Esophagus squamous epithelium (tissue), 5 donors: ENCODE measurements at places on chromosomes 7 and 10. TPM values are rescaled to one million over a fixed set of nuclear protein-coding genes. Genes with fewer than 3 reads are reported as not detected.

UCN3 gene
- total RNA-seq, result not detected

CAV2 gene
- total RNA-seq, result 31.8 TPM

CPA2 gene
- total RNA-seq, result not detected

VWA2 gene
- 5.7 TPM for total RNA-seq

RBP3 gene
- total RNA-seq, result not detected

CDNF gene
- total RNA-seq, result 1.3 TPM

SLC18A3 gene
- total RNA-seq, result not detected

LSM8 gene
- 47.7 TPM for total RNA-seq

LRRC18 gene
- total RNA-seq, result not detected

FGL2 gene
- total RNA-seq, result 23.3 TPM

VAX1 gene
- total RNA-seq, result not detected

- no peak for DNase-seq
Measured at GRCh38 chr10:79258894-79259293, 88.4 kb upstream of the PPIF start.

DNA sequence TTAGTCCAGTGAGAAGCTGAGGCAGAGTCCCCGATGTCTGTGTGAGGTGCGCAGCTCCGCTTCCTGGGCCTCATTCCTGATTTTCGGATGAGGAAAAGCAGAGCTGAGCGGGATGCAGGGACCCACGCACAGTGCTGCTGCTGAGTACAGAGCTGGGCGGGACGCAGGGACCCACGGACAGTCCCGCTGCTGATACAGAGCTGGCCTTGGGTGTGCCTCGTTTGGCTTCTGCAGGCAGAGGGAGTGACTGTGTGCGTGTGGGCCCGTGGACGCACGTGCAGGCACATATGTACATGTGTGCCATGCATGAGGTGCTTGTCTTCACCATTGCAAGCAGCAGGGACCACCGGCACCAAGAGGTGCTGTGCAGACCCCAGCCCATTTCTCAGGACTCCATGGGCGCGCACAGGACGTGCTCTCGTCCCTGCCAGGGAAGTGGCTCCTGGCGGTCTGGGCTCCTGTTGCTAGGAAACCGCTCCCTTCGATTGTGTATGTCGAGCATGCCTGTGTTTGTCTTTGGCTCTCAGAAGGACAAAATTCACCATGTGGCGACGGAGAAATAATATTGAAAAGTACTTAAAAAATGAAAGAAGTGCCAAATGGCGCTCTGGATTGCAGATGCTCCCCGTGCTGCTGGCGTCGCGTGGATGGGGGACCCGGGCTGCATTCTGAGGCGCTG is 303.8 kb upstream of the MKI67 start:
- DNase-seq, result no peak

GRCh38 chr10:130767116-130767730 is 544.3 kb downstream of the TCERG1L start:
- DNase-seq, result no peak

- DNase-seq, result no peak
Measured at GRCh38 chr10:93516006-93516380, 19.6 kb downstream of the CEP55 start.

DNA sequence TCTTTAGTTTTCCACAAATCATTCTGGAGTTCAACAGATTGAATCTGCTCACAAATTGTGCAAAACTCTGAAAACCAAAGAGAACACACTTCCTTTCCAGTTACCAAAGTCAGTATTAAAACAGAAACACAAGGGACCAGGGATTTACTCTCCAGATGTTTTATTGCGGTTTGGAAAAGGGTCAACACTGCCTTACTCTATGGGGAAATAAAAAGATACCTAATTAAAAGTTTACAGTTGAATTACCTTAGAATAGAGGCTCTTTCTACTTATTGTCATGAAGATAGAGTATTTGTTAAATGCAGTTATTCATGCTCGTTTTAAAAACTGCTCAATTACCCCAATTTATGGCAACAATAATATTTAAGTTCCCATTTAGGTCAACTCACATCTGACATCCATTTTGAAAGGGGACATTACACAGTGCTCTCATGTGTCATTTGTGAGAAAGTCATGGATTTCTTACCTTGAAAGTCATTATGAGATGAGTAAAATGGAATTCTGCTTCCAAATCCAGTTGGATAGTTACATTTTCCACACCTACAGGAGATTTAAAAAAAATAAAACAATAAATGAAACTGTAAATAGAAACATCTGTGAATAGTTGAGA is 8.4 kb downstream of the LAMB1 start:
- no peak for DNase-seq

DNA sequence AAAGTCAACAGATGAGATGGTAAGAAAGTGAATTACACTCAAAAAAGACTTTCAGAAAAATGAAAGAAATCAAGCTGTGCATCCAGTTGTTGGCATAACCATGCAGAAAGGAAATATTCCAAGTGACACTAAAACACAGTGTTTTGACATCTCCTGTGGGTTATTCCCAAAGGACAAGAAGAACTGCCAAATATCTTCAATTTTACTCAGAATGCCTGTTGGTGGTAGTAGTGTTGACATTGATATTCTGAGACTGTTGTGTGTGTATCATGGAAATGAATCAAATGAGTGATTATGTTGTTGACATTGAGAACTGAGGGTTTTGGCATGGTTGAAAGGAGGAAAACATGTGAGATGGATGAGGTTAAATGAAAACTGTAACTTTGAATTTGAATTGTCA is 196.9 kb downstream of the SH2D4B start:
- no peak for DNase-seq

- no peak for DNase-seq
Measured at GRCh38 chr10:80542053-80542452, 4.4 kb downstream of the SH2D4B start.

DNA sequence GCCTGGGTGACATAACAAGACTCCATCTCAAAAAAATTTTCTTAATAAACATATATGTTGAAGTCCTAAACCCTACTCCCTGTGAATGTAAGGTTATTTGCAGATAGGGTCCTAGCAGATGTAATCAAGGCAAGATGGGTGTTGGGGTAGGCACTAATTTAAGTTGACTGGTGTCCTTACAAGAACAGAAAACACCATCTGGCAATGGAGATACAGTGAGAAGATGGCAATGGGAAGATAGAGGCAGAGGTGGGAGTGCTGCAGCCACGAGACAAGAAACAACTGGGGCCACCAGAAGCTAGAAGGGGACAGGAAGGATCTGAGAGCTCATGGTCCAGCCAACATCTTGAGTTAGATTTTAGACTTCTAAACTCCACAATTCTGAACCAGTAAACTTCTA is 606.4 kb downstream of the CNTNAP2 start:
- DNase-seq, result no peak

DNA sequence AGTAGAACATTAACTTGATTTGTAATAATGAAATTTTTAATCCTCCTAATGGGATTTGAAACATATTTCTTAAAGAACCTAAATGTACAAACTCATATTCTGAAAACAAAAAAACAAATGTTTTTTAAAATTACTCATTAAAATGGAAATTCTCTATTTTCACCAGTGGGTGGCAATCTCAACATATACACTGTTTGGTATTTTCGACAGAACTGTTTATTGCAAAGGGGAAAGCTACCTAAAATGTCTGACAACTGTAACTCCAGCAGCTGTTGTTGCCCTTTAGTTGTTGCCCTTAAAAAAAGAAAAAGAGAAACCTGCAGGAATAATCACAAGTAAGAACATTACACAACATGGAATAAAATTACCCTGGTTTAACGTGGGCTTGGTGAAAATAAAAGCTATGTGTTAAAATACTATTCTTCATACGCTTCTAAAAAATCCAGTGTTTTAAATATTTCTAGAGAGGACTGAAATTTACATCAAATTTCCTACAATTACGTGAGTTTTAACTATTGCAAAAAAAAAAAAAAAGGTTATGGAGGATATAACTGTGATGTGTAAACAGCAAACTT is 54.5 kb downstream of the COL1A2 start:
- no peak for DNase-seq

DNA sequence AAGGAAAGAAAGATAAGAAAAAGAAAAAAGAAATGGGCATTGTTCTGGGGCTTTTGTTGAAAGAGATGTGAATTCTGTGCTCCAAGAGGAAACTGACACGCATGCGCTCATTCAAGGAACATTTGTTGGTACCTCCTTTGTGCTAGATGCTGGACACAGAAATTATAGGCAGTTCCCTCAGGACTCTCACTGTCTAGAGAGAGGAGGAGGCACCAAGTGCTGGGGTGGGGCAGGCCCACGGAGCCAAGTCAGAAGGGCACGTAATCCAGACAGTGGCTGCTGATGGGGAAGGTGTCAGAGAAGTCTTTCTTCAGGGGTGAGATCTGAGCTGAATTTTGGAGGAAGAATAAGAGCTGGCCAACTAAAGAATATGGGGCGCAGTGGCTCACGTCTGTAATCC is 2.9 kb upstream of the ZFYVE27 start:
- DNase-seq, result no peak

DNA sequence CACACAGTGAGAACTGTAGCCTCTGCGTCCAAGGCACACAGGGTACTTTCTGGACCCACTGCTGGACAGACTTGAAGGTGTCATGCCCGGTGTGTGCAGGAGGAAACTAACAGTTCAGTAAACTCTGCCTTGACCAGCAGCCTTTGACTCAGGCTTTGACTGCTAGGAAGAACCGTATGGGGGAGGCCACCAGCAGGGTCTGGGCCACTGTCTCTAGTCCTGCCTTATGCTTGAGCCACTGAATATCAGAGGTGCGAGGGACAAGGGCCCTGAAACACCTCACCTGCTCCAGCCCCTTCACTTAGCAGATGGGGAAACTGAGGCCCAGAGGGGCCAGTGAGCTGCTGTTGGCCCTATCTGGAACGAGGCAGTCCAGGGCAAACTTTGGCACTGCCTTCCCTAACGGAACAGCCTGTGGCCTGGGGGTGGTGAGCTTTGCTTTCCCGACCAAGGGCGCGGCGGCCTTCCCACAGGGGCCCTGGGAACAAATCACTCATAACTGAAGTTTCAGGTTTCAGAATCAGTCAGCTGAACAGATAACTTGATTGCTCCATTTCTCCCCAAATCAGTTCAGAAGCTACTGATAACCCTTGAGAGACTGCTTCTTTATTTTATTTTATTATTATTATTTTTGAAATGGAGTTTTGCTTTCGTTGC is 130.0 kb downstream of the FAM53B start:
- no peak for DNase-seq

- no peak for DNase-seq
Measured at GRCh38 chr10:19256331-19256730, 207.7 kb downstream of the MALRD1 start.

- DNase-seq, result no peak
Measured at GRCh38 chr7:23445326-23445725, 25.0 kb downstream of the IGF2BP3 start.

GRCh38 chr10:102948786-102949185 is 30.7 kb downstream of the CNNM2 start:
- DNase-seq, result no peak

DNA sequence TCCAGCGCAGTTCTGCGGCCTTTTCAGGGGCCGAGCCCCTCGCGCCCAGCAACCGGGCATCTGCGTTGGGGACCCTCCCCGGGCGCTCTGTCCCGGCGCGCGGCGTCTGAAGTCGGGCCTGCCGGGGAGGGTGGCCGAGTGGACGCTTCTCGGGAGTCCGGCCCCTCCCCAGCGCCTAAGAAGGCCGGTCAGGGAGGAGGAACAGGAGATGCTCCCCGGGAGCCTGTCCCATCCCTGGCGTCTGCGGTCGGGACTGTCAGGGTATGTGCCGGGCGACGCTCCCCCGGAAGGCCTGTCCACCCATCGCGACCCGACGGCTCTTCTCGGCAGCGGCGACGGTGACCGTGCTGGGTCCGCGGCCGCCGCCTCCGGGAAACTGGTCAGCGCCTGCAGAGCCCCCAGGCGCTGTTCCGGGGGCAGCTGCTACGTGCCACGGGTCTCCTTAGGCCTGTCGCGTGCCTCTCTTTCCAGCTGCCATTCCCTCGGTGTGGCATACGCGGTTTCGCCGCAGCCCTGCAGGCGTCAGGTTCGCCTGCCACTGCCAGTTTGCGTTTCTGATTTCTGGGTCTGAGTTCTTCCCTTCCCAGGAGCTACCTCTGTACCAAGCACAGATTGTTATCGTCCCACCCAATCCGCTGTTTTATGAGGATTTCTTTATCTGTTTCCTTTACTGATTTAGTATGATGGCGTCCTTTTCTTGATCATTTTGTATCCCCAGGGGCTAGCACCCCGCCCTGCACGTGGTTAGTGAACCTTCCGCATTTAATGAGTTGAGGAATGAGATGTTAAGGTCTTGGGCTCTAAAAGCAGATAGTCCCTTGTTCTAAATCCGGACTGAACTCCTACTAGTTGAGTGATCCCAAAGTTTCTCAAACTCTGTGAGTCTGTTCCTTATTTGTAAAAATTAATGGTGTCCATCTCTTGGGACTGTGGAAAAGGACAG is 782 bp downstream of the IFIT5 start:
- DNase-seq, result no peak

DNA sequence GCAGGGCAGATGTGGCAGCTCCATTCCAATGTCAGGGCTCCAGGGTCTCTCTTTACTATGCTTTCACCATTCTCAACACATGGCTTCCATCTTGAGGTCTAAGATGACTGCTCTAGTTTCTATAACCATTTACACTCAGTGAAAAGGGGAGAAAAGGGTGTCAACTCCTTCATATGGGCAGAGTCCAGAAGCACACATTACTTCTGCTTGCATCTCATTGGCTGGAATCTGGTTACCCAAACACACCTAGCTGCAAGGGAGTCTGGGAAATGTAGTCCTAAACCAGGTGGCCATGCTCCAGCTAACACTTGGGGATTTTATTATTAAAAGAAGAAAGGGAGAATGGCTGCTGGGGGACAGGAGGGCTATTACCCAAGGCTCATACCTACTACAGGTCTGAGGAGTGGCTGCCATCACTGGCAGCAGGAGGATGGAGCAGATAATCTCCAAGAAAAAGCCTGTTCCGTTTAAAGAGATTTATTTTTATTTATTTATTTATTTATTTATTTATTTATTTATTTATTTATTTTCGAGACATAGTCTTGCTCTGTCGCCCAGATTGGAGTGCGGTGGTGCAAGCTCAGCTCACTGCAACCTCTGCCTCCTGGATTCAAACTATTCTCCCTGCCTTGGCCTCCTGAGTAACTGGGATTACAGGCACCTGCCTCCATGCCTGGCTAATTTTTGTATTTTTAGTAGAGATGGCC is 29.1 kb upstream of the LBX1 start:
- DNase-seq, result no peak

DNA sequence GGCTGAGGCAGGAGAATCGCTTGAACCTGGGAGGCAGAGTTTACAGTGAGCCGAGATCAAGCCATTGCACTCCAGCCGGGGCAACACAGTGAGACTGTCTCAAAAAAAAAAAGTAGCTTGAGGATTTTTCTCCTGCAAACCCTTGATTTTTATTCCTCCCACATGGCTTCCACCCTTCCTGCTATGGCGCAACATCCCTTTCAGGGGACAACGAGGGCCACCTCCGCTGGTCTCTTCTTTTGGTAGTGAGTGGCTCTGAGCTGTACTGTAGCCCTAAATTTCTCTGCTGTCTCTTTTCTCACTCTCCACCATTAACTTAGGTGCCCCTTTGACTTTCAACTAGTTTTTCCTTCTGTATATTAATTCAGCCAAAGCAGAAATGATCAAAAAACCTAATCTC is 113.4 kb downstream of the HIPK2 start:
- no peak for DNase-seq

DNA sequence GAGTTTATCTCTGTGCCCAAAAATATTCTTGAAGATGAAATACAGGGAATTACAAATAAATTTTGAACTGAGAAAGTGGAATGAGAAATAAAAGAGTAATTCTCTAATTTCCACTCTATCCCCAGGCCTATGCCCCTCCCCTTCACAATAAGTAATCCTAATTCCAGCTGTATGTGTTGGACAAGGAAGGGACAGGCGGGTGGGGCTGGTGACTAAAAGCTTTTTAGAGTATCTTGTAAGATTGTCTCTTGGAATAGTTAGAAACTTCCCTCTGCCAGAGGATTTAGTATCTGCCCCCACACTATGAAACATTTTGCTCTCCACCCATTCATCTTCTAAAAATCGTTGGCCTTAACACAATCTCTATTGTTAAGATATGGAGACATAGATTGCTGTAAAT is 199.2 kb downstream of the MBL2 start:
- no peak for DNase-seq
